Urothelium cell line (cell line): ENCODE measurements at places on chromosomes 2 and 18.
A peak's percentile ranks its signal among the peaks of the same experiment; 100 is the strongest.

GRCh38 chr2:26059542-26059941, 25.7 kb downstream of the RAB10 start:
- DNase-seq, result no peak

- no peak for DNase-seq
Measured at GRCh38 chr2:82314836-82315472, 2010.4 kb upstream of the LRRTM1 start.

DNA sequence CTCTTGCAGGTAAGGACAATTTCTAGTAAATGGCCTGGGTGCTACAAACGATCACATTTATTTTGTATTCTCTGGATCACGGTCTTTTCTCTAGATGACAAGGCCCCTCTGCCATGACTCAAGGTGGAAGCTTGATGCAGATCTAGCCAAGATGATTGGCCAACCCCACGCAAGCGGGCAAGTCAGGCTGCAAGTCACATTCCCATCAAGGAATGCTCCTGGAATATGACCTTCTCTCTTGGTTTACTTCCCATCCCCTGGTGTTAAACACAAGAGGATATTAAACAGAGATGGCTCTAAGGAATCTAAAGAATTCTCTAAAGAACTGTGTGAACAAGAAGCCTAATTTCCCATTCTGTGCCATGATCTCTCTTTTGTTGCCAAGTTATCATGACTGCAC, 97.3 kb upstream of the SERPINE2 start:
- DNase-seq, result no peak

GRCh38 chr2:38610851-38611801, 8.4 kb upstream of the HNRNPLL start:
- no peak for DNase-seq

DNA sequence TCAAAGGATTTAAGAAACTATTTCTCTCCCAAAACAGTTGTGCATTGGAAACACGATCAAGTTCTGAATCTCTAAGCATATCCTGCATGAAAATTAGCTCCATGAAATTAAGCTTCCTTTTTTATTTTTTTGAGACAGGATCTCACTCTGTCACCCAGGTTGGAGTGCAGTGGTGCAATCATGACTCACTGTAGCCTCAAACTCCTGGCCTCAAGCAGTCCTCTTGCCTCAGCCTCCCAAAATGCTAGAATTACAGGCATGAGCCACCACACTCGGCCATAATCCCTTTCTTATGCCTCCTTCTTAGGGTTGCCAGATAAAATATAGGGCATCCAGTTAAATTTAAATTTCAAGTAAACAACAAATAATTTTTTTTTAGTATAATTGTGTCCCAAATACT, 124.4 kb downstream of the ARL4C start:
- no peak for DNase-seq

GRCh38 chr2:211429256-211429920, 873.0 kb downstream of the CPS1 start:
- DNase-seq, result no peak

- no peak for DNase-seq
Measured at GRCh38 chr2:157835006-157835405, 41.1 kb downstream of the ACVR1 start.

DNA sequence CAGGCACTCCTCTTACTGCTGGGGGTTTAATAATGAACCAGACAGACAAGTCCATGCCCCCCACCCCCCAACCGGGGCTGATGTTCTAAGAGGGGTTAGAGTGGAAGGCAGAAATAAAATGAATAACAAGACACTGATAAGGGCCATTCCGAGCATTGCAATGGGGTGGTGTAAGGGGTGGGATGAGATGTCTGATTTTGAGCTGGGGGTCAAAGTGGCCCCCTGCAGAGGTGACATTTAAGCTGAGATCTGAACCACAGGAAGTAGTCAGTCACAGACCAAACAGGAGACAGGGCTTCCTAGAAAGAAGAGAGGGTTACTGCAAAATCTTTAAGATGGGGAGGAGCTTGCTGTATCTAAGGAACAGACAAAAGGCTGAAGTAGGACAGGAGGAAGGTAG, 180.6 kb upstream of the SH3BP4 start:
- DNase-seq, result no peak

DNA sequence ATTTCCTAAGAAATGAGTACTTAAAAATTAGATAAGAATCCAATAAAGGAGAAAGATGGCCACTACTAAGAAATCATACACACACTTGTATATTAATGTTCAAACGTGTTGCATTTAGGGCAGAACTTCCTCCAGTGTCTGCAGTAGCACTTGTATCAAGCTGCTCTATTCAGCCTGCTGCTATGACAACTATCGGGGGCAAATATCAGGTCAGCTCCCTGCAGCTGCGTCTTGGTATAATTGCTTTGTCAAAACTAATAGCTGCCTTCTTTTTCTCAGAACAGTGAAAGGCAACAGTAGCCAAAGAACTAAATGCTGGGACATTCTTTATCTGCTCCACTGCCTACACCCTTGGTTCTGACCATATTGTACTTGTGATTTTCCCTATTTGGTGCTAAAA, 300.7 kb downstream of the NOL4 start:
- DNase-seq, result no peak

GRCh38 chr2:188279093-188279445, 12.6 kb upstream of the GULP1 start:
- no peak for DNase-seq

GRCh38 chr18:37160038-37160820, 331.3 kb downstream of the KIAA1328 start:
- DNase-seq, result no peak

- DNase-seq, result no peak
Measured at GRCh38 chr18:26421931-26422330, 126.4 kb downstream of the KCTD1 start.

DNA sequence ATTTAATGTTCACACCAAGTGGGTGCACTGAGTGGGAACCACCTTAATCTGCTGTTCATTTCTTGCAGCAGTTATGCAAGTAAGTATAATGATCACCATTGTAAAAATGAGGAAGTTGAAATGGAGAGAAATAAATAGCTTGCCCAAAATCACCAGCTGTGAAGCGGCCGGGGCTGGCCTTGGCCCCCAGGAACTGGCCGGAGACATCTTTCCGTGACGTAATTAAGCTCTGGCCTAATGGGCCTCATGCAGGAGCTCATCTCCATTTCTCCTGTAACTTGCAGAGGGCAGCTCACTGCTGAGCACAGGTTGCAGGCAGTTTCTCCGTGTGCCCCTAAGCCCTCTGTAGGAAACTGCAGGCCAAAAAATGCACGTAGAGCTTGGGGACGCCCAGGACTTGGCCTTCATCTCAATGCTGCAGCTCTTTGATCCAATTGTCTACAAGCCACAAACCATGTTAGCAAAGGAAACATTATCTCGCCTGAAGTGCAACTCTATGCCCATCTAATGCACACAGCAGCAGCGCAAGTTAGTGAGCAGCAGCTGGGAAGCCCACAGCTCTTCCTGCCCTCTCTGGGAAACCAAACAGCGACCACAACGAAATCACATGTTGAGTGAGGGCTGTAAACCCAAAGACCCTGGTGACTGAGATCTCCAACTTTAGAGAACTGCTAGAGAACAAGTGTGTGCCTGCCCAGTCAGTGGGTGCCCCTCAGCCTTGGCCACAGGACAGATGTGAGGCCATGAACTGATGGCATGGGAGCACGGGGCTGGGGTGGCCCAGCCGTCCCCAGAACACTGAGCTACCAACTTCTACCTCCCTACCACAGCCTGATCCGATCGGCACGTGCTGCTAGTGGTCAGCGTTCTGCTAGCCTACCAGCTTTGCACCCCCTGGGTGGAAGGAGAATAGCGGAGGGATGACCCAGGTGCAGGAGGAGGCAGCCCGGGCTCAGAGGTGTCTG, 28.8 kb downstream of the APCDD1 start:
- no peak for DNase-seq

DNA sequence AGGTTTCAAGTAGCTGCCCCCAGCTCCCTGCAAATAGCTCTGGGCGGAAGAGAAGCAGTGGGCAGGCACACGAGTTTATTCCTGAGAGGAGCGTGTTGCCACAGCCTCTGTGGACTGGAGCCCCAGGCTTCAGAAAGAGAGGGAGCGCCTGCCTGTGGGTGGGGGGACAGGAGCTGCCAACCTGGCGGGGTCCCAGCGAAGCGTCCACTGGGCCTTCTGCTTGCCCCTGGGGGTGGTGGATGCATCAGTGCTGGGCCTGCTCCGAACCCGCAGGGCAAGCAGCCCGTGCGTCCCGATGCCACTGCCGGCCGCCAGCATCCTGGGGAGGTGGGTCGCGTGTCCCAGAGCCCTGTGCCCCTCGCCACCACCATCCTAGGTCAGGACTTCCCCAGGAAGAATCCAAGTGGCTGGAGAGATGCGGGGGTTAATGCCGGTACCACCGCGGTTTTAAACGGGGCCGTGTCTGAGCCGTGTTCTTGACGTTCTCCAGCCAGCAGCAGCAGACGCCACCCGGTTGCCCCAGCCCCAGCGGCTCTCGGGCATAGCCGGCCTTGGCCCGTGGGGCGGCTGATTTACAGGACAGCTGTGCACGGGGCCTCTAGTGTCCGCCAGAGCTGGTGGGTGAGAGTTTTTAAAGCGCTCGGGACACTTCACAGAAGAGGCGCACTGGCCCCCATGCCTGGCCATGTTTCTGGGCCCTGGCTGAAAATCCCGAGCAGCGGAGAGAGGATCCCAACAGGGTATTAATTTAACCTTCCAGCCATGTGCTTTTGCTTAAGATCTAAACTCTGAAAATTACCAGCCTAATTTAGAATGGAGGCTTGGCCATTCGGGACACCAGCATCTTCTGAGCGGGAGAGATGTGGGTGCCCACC, 84.7 kb downstream of the NFATC1 start:
- no peak for DNase-seq

GRCh38 chr2:40353231-40353630, 98.7 kb downstream of the SLC8A1 start:
- no peak for DNase-seq

DNA sequence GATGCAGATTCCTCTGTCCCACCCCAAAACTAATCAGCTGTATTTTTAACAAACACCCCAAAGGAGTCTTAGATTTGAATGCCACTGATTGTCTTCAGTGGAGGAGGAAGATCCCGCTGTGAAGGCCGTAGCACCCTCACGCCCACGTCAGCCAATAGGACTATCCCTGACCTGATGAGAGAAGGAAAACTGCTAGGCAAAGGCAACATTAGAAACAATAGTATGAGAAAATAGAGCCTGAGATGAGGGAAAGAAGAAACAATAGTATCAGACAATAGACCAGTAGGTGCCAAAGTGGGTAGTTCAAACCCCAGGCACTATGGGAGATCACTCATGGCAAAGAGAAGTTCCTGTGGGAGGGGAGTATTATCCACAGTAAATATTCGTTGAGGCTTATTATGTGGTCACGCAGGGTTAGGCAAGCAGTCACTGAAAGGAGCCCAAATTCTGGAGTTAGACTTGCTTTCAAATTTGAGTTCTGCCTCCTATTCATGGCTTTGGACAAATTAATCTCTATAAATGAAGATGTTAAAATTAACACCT, 2.8 kb downstream of the PCBP1 start:
- no peak for DNase-seq

GRCh38 chr18:54684784-54685183, 93.7 kb downstream of the DYNAP start:
- peak; percentile 37 for DNase-seq

- no peak for DNase-seq
Measured at GRCh38 chr18:45167631-45168280, 447.5 kb upstream of the SLC14A2 start.

DNA sequence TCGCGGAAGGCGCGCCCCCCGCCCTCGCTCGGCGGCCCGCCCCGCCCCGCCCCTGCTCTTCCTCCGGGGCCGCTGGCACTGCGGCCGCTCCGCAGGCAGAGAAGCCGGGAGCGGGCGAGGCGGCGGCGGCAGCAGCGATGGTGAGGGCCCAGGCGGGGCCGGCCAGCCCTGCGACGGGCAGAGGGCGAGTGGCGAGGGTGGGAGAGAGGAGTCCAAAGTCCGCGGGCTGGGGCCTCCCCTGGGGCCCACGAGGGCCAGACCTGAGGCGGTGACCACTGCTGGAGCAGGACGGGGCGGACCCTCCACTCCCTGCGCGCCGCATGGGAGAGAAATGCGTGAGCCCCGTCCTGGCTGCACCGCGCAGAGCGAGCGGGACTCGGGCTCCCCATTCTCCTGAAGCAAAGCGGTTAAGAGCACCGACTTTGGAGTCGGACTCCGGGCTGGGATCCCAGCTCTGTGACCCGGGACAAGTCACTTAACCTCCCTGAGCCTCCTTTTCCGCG, at the start of gene VAMP5:
Gene VAMP5, plus strand, starts transcription at position 78 of the 503 bp plus-strand sequence. Its CDS starts 60 bp downstream, at position 138.
- DNase-seq, result no peak

- no peak for DNase-seq
Measured at GRCh38 chr2:166365803-166366420, 9.8 kb downstream of the SCN9A start.

DNA sequence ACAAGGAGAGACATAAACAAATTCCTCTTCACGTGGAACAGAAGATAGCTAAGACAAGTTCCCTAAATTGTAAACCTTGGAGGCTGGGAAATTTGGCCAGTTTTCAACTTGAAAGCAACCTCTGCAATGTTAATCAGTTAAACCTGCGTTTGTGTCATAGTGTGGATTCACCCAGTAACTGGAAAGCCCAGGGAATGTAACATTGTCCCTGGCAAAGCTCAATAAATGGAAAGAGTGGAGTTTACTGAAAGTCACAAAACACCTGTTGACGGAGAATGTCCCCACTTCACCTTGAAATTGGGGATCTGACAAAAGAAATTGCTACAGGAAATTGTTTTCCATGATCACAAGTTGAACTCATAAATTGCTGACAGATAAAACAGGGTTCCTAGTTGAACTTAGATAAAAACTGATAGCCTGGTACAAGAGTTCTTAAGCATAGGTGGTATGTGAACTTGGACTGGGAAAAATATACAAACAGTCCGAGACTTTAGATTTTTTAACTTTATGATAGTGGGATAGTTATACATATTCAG, 15.0 kb upstream of the ME2 start:
- DNase-seq, result no peak

DNA sequence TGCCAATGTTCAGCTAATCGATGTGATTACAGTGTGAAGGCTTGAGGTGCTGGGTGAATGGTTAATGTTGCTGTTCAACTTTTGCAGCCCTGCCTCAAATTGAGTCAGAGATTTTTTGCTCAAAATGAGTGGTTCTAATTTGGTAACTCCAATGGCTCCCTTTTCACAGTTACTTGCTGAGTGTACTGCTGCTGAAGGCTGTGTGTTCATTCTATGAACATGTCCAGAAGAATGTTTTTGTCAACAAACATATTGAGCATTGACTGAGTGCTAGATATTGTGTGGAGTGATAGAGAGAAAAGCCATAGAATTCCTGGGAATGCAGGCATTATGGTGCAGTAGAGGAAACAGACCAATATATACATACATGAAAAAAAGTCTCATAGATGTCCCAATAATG, 39.0 kb upstream of the TCF4 start:
- no peak for DNase-seq

DNA sequence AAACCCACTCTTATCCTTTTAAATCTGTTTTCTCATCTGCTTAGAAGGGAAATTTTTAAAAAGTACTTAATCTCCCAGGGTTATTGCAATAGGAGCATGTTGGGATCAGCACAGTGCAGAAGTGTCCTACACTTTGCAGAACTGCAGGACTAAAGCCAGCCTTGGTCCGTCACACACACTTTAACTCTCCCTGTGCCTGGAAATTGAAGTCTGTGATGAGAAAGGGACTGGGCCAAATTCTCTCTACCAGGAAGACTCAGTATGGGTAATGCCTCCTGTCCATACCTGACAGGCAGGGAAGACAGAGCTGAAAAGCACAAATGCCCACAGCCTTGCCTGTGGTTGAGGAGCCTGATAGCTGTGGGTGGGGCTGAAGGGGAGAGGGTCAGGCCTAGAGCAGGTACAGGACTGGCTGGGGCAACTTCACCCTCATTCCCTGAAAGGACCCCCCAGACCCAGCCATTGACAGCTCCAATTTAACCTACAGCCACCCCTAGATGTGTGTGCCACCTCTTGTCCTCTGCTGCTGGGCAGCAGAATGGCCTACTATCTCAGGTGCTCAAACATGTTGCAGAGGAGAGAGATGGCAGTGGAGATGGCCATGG, 377.2 kb upstream of the KLHL29 start:
- no peak for DNase-seq
